Activated CD4-positive, alpha-beta T cell treated with anti-CD3 and anti-CD28 coated beads for 24 hours (primary cell): ENCODE measurements at places on chromosomes 16 and 17.
A peak's percentile ranks its signal among the peaks of the same experiment; 100 is the strongest.

DNA sequence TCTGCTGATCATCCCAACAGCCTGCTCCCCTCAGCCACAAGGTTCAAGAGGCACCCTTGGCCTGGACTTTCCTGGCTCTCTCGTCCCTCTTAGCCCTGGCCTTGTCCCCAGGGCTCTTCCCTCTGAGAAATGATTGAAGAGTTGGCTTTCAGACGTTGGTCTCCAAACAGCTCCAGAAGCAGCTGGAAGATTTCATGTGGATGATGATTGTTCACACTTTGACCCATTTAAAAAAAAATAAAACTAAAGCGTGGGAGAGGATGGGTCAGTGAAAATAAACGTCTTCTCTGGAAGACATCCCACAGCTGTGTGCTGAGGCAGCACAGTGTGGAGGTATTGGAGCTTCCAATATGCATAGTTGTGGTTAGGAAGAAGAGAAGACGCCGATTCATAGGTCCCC lies 54.7 kb upstream of the CDH11 start:
- DNase-seq: no peak

DNA sequence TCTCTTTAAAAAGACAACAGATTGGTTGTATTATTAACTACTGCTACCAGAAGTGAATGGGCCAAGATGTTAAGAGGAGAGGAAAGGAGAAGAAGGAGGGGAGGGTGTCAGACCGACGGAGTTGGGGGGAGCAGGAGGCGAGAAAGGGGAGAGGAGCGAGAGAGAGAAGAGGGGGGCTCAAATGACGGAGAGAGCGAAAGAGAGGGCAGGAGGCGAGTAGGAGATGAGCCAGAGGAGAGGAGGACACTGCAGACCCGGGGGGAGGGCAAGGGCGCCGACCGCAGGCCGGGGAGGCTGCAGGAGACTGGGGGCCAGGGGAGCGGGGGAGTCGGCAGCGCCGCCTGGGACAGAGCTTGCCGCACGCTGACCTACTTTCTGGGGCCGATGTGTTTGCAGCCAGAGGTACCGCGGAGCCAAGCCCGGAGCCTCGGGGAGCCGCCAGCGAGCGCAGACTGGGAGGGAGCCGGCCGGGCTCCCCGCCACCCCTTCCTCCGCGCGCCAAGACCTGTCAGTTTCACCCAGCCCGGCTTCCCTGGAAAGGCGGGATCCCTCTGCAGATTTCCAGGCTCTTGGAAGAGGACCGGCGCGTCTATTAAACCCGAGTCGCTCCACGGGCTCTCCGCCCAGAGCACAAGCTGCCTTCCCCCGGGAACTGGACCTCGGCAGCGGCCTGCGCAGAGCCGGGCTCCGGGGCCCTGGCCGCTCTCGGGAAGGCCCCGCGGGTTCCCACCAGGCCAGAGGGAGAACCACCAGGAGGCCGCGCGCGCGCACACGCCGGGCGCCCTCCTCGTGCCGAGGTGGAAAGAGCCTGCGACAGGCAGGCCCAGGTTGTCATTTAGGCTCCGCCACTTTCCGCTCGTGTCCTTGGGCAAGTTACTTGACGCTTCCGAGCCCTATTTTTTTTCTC lies 74.6 kb downstream of the CMC2 start:
- DNase-seq: peak; percentile 13

DNA sequence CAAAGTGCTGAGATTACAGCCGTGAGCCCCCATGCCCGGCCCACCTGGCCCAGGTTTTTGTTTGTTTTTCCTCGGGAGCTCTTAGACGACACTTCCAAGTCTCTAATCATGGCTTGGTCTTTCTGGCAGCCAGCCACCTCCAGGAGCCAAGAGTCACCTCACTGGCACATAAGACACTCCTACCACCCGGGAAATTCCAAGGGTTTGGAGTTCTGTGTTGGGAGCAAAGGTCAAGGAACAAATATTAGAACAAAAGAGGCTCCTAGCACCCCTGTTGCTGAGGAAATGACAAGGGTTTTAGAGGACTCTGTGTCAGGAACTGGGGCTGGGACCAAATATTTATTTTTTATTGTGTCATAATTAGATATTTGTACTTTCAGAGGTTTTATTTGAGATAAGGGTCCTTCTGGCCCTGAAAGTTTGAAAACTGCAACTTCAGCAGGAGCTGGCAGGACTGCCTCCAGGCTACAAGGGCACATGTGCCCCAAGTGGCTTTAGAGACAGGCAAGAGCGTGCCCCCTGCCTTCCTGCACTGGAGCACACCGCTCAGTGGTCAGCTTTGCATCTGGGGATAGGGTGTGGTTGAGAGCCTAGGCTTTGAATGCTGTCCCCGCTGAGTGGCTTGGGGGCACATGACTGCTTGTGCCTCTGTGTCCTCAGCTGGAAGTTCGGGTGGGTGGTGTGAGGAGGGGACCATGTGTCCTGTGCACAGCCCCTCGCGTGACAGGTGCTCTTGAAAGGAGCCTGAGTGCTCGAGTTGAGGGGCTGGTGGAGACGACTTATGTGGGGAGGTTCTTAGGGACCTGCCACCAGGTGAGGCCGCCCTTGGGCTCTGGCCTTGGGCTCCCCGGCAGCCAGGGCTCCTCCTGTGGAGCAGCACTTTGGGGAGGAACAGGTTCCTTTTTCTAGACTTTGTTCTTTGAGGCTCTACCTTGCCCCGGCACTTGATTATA lies 29.7 kb downstream of the MGRN1 start:
- no peak for DNase-seq

GRCh38 chr17:34172390-34172918 lies 82.6 kb upstream of the CCL2 start:
- DNase-seq: no peak

DNA sequence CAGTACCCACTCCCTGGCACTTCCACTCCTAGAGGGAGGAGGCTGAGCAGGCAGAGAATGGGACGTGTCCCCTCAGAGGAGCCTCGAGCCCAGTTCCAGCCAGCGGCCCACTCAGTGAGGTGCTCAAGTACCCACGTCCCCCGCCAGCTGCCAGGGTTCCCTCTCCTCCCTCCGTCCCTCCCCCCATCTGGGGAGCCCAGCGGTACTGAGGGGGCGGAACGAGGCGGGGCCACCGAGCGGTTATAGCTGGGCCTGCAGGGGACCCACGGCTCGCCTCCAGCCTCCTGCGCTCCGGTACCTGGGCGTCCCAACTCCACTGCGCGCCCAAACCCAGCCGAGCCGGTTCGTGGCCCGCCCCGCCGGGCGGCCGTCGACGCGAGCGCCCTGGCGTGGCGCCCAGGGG lies at the start of gene NPW:
Gene NPW (plus strand): TSS at position 268 of the 403 bp plus-strand sequence.
- no peak for DNase-seq

DNA sequence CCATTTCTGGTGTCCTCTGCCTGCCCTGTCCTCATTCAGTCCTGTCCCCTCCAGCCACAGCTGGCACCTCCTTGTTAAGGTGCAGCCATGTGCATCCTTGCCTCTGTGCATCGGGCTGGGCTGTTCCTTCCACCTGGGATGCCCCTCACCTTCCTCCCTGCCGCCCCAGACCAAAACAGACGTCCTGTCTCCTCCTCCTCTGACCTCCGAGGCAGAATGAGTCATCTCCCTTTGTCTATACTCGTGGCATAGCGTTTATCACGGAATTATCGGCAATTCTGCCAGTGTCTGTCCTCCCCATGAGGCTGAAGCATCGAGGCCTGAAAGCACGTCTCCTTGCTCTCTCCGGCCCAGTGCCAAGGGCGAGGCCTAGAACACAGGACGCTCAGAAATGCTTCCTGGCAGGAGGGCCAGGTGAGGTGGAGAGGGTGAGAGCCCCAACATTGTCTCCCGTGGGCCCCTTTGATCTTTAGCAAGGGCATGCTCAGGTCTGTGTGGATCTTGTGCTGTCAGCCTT lies 4.6 kb downstream of the RAI1 start:
- DNase-seq: no peak

- no peak for DNase-seq
These were observed 123.7 kb downstream of the STX8 start for GRCh38 chr17:9451934-9452333.

- no peak for DNase-seq
These were observed 75.1 kb downstream of the MSI2 start for GRCh38 chr17:57331423-57331822.

DNA sequence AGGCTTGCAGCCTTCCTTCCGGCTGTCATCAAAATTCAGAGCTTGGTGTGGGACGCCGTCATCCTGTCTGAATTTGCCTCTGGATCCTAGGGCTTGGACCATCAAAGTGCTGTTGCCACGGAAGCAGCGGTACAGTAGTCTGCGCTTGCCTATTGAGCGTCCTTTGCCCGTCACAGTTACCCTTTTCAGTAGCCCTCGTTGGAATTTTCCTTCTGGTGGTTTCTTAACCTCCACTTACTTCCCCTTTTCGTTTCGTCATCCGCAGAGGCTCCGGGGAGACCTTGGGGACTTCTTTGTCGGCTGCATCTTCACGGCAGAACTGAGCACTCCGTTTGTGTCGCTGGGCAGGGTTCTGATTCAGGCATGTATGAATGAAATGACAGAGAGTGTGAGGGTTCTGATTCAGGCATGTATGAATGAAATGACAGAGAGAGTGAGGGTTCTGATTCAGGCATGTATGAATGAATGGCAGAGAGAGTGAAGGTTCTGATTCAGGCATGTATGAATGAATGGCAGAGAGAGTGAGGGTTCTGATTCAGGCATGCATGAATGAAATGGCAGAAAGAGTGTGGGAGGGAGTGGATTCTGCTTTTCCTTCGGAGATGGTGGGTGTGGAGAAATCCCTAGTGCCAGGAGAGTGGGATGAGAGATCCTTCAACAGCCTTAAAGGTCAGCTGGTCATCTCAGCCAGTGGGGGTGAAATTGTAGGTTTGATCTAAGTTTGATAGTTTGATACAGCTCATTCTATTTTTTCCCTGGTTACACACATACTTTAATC lies 8.0 kb downstream of the TLCD3A start:
- DNase-seq: peak; percentile 9
